Large intestine (tissue), 12 donors: ENCODE measurements at places on chromosomes 13 and 19.

DNA sequence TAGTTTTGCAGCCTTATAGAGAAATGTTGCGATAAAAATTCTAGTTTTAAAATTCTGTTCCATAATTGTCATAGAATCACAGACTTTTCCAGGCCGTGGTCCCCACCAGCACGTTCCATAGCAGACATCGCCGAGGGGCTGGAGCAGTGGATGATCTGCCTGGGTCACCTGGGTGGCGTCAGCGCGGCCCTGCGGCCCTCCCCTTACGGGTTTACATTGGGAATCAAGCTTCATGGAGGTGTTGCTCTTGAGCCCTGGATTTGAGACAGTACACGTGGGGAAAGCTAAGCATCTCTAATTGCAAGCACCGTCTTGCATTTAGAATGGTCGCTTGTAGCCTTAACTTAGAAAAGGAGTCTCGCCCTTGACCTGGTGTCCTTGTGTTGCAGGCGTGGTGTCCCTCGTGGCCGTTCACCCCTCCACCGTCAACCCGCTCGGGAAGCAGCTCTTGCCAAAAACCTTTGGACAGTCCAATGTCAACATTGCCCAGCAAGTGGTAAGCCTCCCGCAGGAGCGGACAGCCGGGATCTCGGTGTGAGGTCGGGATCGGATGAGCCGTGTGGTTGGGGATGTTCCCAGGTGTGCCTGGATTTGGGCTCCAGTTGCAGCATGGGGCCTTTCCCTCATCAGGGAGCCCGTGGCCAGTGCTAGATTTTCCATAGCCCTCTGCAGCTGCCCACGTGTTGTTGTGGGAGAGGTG lies 35.1 kb downstream of the ATP4B start:
- DNase-seq = no peak

- no peak for DNase-seq
Observed at GRCh38 chr19:9498183-9498902, at the start of gene ZNF560. Gene ZNF560 (minus strand): TSS chr19:9498616. CDS start chr19:9475313, 23,303 bp downstream.

DNA sequence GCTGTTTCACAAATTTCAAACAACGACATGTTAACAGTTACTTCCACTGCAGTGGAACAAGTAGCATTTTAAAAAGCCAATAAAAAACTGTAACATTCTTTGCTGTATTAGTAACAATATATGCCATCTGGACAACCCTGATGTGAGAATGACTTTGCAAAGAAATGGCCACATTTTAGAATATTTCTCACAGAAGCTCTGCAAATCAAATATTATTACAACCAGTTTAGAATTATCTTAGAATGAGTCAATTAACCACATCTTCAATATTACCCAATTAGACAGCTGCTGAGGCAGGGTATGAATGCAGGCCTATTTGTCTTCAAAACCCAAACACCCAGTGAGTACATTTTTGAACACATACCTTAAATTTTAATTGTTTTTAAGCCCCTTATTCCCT lies 3.2 kb downstream of the ZNF699 start:
- no peak for DNase-seq

- DNase-seq = no peak
Observed at GRCh38 chr13:99796175-99796819, 175.3 kb downstream of the ZIC5 start.

DNA sequence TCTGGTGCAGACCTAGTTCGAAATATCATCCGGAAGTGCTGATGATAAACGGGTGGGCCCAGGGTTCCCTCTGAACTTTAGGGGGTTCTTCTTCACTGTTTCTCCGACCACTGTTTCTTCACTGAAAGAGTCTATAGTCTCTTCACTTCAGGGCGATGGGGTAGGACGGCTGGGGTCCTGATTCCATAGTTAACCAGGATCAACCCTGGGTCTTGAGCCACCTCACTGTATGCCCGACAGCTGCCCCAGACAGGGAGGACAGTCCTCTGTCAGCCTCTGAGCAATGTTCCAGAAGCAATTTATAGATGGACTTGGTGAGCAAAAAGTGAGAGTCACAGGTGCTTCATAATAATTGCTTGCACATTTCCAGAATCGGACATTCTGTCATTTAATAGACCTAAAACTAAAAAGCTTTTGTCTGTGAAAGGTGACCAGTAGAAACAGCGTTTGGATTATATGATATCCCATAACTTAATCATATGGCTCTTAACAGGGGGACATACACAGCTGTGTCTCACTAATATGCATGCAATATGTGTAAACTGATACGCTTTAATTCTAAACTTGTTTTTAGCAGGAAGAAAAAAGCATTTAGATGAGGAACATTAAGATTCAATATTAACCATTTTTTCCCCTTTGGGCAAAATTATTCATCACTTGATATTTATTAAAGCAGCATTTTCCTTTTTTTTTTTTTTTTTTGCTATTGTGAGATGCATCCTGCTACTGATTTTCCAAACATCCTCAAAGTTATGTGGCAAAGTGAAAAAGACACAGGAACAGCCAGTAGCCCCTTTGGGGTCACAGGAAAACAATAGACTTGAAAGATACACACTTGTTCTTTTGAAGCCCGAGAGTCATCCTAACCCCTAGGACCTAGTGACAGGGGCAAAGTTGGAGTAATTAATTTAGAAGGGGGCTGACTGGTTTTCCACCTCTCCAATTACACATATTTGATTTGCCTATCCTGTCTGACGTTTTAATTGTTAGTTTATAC lies 277.0 kb downstream of the ZNF536 start:
- DNase-seq = no peak
